ENCODE measurements at places on chromosomes 1 and 21.
A peak's percentile ranks its signal among the peaks of the same experiment; 100 is the strongest.

- DNase-seq: no peak
These were observed 200.5 kb upstream of the NEGR1 start for GRCh38 chr1:72482736-72483413.

- DNase-seq: no peak
These were observed 839.1 kb upstream of the ADGRL2 start for GRCh38 chr1:80961464-80962190.

GRCh38 chr1:27300341-27301051, 21.5 kb upstream of the TMEM222 start:
- DNase-seq: peak; percentile 54

DNA sequence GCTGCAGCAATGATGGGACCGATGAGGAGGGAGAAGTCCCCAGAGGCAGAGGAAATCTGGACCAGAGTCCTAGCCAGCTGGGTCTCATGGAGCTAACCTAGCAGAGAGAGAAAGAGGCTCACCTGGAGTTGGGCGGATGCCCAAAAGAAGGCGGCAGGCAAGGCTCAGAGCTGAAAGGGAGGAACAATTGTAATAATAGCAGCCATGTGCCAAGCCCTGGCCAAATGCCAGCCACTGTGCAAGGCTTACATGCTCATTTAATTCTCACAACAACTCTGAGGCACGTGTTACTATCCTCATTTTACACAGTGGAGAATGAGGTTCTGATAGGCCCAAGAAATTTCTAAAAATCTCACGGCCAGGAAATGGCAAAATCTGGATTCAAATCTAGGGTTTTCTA, 50.0 kb upstream of the ZNF648 start:
- no peak for DNase-seq

DNA sequence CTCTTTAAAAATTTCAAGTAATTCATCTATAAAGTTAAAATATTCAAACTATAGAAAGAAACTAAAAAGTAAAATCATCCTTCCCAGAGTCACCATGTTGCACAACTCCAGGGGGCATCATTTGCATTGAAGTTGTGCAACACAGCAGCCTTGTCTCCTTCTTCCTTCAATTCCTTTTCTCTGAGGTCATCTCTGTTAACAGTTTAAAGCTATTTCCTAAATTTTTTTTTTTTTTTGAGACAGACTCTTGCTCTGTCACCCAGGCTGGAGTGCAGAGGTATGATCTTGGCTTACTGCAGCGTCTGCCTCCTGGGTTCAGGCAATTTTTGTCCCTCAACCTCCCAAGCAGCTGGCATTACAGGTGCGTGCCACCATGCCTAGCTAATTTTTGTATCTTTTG, 7.1 kb downstream of the RHBG start:
- no peak for DNase-seq

DNA sequence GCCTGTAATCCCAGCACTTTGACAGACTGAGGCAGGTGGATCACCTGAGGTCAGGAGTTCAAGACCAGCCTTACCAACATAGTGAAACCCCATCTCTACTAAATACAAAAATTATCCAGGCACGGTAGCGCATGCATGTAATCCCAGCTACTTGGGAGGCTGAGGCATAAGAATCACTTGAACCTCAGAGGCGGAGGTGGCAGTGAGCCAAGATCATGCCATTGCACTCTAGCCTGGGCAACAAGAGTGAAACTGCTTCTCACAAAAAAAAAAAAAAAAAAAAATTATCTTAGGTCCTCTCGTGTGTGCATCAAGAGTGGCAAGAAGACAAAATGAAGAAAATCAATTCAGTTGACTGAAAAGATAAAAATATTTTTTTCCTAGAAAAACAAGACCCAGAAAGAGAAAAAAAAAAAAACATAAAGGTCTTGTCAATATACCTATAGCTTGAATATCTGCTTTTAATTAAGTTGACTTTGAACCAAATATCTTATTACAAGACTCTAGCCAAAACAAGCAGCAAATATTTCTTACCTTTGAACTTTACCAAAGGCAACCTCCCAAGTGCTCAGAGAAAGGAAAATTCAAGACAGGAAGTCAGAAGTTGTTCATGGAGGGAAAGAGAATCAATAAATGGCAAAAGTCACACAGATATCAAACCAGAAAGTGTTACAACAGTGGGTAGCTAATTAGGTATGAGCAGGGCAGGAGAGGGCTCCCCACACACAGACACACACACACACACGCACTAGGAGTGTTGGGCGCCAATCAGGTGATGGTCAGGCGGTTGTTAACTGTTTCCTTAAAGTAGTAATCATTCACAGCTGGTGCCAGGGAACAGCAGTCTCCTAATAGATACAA, 29.6 kb downstream of the ITLN2 start:
- no peak for DNase-seq
